ENCODE measurements at places on chromosomes 13 and 19. TPM values are rescaled to one million over a fixed set of nuclear protein-coding genes. Genes with fewer than 3 reads are reported as not detected.

The POLR1G gene
- 6.3 TPM for total RNA-seq

The PGLYRP1 gene
- not detected for total RNA-seq

The PROZ gene
- total RNA-seq: not detected

The CD70 gene
- 6.9 TPM for total RNA-seq

The FAM124A gene
- 0.17 TPM for total RNA-seq

The TLE6 gene
- total RNA-seq: 5.4 TPM

The EBI3 gene
- 0.33 TPM for total RNA-seq

The RNU6-9 gene
- not detected for total RNA-seq

The SPRED3 gene
- 1.8 TPM for total RNA-seq

The UCHL3 gene
- 25.4 TPM for total RNA-seq

The NTN5 gene
- 1.8 TPM for total RNA-seq

The ZNF491 gene
- total RNA-seq: 3.1 TPM

The TYROBP gene
- 11.2 TPM for total RNA-seq

The GRIK5 gene
- total RNA-seq: 0.44 TPM

The GSX1 gene
- not detected for total RNA-seq

The CACNG7 gene
- not detected for total RNA-seq

The SMARCA4 gene
- 107 TPM for total RNA-seq

- DNase-seq: no peak
Measured at GRCh38 chr13:30319130-30319529, 11.8 kb upstream of the KATNAL1 start.

DNA sequence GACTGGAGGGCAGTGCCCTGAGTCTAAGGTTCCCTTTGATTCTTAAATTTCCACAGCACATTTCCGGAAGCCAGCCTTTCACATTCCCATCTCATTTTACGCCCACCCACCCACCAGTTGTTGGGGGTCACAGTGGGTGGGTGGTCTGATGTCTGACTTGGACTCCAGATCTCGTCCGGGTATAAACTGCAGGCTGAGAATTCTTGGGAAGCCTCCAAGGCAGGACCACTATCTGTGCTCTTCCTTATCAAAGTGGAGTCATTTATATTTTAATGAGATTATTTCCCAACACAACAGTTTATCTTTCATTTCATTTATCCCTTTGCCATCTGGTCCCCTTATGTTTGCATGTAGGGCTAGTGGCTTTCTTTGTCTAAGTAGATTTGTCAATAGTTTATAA lies 3.6 kb upstream of the FAM124A start:
- no peak for DNase-seq

DNA sequence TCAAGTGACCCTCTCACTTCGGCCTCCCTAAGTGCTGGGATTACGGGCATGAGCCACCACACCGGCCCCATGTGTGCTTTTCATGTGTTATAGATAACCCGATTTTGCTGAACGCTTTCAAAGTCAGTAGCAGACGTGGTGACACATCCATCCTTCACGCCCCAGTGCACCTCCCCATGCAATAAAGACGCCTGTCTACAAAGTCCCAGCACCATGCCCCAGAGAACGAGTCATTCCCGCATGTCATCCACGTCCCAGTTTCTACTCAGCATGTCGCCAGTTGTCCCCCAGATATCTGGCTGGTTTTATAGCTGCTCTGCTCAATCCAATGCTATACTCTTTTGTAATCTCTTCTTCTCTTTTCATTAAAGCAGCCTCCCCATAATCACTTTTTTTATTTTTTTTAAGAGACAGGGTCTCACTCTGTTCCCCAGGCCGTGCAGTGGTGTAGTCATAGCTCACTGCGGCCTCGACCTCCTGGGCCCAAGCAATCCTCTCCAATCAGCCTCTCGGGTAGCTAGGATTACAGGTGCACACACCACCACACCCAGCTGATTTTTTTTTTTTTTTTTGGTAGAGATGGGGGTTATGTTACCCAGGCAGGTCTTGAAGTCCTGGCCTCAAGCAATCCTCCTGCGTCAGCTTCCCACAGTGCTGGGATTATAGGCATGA lies 42.5 kb downstream of the DNM2 start:
- DNase-seq: no peak

- DNase-seq: no peak
Measured at GRCh38 chr13:111490611-111491010, 170.2 kb downstream of the TEX29 start.

DNA sequence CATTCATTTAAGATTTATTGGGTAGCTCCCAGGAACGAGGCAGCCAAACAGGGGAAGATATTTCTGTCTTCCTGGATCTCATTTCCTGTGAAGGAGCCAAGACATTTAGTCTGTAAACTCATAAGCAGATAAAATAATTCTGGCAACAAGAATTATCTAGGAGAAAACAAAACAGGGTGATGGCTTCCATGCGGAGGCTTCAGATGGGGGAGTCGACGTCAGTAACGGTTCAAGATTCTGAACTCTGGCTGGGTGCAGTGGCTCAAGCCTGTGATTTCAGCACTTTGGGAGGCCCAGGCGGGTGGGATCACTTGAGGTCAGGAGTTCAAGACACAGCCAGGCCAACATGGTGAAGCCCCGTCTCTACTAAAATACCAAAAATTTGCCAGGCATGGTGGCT lies 1.3 kb downstream of the GNA15 start:
- DNase-seq: no peak

DNA sequence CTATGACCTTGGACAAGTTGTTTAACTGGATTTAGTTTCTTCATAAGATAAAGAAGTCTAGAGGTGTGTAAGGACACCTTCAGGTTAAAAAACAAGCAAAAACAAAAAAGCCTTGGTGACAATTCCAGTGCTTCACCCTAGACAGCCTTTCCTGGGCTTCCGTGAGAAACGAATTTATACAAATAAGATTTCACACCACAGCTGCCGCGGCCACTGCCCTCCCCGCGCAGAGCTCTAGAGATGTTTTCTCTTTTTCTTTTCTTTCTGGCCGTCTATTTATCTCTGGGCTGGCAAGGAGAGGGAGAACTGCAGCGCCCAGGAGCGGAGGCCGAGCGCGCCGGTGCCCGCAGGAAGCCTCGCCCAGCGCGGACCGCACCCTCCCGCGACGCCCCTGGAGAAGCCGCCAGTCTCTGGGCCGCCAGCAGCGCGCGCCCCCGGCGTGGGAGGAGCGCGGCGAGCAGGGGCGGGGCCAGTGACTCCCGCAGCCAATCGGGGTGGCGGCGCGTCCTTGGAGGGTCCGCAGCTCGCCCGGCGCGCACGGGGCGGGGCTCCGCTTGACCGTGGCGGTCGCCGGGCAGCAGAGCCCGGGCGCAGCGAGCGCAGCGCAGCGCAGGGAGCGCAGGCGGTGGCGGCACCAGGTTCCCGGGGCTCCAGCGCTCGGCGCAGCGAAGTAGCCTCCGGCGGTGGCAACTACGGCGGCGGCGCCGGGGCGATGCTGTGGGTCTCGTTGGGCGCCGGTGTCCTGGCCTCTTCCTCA lies 107.0 kb downstream of the RXFP2 start:
- peak; percentile 86 for DNase-seq

DNA sequence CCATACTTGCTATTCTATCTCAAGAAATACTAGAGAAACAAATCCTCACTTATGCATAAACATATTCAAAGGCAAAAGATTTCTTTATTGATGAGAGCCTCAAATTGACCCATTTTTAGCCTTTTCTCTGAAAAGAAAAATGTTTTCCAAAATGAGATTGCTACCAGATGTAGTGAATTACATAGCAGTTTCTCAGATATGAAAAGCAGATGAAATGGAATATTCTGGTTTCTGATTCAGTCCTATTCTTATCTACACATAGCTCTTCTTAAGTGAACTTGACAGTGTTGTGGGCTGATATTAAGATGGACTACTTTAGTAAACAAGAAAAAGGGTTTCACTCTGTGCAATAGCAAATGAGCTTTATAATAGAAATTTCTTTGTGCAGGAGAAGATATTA lies 183.5 kb downstream of the DNAJC15 start:
- DNase-seq: no peak

- no peak for DNase-seq
Measured at GRCh38 chr13:43916828-43917227, 37.1 kb downstream of the LACC1 start.

GRCh38 chr19:5113633-5114586 lies 145.0 kb downstream of the KDM4B start:
- DNase-seq: no peak

GRCh38 chr13:43095771-43096719 lies 72.7 kb downstream of the DNAJC15 start:
- DNase-seq: no peak

DNA sequence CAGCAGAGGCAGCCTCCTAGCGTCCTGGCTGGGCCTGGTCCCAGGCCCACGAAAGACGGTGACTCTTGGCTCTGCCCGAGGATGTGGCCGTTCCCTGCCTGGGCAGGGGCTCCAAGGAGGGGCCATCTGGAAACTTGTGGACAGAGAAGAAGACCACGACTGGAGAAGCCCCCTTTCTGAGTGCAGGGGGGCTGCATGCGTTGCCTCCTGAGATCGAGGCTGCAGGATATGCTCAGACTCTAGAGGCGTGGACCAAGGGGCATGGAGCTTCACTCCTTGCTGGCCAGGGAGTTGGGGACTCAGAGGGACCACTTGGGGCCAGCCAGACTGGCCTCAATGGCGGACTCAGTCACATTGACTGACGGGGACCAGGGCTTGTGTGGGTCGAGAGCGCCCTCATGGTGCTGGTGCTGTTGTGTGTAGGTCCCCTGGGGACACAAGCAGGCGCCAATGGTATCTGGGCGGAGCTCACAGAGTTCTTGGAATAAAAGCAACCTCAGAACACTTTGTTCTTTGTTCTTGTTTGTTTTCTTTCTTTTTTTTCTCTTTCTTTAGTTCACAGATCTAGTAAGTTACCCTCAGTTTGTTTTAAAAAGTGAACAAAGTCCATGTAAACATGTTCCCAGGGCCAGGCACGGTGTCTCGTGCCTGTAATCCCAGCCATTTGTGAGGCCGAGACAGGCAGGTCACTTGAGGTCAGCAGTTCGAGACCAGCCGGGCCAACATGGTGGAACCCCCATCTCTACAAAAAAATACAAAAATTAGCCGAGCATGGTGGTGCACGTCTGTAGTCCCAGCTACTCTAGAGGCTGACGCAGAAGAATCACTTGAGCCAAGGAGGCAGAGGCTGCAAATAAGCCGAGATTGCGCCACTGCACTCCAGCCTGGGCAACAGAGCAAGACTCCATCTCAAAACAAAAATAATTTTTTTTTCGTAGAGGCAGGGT lies 10.2 kb downstream of the ANGPTL4 start:
- no peak for DNase-seq

- no peak for DNase-seq
Measured at GRCh38 chr19:7904074-7905020, 670 bp downstream of the MAP2K7 start.

GRCh38 chr13:100148422-100148821 lies 59.5 kb downstream of the PCCA start:
- no peak for DNase-seq

- no peak for DNase-seq
Measured at GRCh38 chr19:4415352-4415751, 12.9 kb downstream of the CHAF1A start.

- DNase-seq: no peak
Measured at GRCh38 chr13:45615501-45616101, at the start of gene ERICH6B. ERICH6B (minus strand) TSS chr13:45615739; CDS start chr13:45597005, 18,734 bp downstream.

DNA sequence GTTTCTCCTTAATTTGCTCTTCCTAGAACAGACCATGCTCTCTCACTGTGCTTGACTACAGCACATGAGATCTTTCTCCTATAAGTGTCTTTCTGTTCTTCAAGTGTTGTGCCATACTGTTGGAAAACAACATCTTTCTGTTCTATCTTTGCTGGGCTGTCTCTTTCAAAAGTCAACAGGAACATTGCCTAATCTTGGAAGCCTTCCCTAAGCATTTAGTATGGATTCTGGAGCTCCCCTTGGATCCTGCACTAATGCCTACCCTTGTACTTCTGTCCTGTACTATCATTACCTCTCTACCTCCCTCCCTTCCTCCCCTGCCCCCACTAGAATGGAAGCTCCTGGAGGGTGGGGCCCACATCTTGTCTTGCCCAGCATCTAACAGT lies 26.8 kb downstream of the STARD13 start:
- DNase-seq: no peak

GRCh38 chr13:48797127-48797526 lies 143.4 kb downstream of the CYSLTR2 start:
- DNase-seq: no peak

- DNase-seq: no peak
Measured at GRCh38 chr19:1648920-1649541, 3.4 kb downstream of the TCF3 start.

- DNase-seq: no peak
Measured at GRCh38 chr13:28918030-28918429, 97.9 kb downstream of the MTUS2 start.

DNA sequence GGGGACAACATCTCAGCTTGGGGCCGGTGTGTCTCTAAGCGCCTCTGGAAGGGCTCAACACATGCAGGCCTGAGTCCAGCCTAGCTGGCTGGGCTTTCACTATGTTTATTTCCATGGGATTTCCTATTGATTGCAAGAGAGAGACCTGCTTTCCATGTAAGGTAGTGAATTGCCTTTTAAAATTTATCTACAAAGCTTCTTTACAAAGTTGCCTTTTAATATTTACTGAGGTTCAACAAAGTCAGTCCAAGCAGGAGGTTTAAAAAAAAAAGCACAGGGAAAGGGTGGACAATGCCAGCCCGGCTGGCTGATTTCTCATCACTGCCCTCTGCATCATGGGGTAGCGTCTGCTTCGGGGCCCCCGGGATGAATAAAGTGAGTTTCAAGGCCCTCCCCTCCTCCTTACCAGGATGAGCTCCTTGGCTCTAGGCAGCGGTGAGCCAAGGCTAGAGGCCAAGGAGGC lies 15.8 kb downstream of the TLE2 start:
- DNase-seq: no peak

GRCh38 chr19:42245231-42245630 lies 2.8 kb upstream of the GSK3A start:
- no peak for DNase-seq
